ENCODE measurements at places on chromosomes 12 and 14.
A peak's percentile ranks its signal among the peaks of the same experiment; 100 is the strongest.

DNA sequence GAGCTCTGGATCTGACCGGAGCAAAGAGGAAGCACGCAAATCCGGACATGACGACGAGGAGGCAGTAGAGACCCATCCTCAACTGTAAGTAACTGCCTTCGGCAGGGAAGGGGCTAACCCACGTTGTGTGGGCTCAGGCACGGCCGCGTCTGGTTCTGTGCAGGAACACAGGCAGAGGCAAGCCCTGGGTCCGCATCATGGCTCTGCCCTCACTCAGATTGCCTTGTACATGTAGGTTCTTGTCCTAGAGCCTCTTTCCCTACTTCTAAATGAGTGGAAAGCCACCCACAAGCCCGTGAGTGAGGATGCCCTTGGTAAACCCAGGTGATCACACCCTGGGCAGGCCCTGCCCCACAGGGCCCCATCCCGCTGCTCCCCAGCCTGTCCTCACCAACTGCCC lies 8.9 kb upstream of the RPLP0 start:
- no peak for DNase-seq

GRCh38 chr14:33714527-33715226 lies 236.2 kb downstream of the EGLN3 start:
- DNase-seq = no peak

- no peak for DNase-seq
These were observed 203.7 kb downstream of the SPTSSA start for GRCh38 chr14:34258318-34258717.

- DNase-seq = peak; percentile 6
These were observed 15.1 kb upstream of the KERA start for GRCh38 chr12:91072931-91073330.
